ENCODE measurements at places on chromosomes 13 and 19.

DNA sequence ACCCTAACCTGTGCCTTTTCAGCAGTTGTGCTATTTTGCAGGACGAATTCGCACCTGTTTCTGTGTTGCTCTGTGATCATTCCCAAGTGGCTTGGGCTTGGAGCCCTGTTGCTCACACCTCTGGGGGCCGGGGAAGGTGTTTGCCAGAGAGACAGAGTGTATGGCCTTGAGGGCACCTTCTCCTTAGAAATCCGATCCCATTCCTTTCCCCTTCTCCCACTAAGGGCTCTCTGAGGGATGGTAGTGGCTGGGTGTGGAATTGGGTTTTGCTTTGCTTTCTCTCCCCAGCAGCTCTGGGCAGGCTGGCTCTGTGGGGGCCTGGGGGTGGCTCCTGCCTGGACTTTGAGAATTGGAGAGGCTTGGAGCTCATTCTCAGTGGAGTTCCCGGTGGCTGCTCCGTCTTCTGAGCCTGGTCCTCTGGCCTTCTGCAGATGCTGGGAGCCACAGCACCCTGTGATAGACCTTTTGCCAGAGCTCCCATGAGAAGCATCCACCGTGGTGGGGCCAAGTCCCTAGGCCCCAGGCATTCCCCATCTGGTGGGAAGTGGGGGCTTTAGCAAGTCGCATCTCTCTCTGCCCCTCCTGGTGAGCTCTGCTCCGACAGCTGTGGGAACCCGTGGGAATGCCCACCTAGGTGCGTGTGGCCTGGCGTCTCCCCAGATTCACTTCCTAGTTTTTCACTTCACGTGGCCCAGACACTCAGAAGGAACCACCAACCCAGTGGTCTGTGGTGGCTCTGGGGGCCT lies 26.1 kb downstream of the ATP11A start:
- no peak for DNase-seq

GRCh38 chr13:74064805-74065312 lies 69.3 kb downstream of the KLF12 start:
- no peak for DNase-seq

DNA sequence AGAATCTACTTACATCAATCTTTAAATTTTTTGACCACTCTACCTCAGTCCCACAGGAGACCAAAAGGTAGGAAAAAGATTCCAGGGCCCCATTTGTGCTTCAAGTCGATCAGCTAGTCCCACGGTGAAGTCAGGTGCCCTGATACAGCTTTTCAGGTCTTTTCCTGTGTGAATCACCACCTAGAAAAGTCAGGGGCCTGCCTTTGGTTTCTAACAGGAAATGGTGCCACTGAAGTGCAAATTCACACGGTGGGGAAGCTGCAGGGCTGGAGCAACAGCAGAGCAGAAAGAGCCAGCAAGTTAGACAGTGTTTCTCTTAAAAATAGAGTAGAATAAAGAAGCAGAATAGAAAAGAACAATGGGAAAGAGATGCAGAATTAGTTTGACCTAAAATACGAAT lies 107.5 kb downstream of the KLF12 start:
- peak; percentile 59 for DNase-seq

DNA sequence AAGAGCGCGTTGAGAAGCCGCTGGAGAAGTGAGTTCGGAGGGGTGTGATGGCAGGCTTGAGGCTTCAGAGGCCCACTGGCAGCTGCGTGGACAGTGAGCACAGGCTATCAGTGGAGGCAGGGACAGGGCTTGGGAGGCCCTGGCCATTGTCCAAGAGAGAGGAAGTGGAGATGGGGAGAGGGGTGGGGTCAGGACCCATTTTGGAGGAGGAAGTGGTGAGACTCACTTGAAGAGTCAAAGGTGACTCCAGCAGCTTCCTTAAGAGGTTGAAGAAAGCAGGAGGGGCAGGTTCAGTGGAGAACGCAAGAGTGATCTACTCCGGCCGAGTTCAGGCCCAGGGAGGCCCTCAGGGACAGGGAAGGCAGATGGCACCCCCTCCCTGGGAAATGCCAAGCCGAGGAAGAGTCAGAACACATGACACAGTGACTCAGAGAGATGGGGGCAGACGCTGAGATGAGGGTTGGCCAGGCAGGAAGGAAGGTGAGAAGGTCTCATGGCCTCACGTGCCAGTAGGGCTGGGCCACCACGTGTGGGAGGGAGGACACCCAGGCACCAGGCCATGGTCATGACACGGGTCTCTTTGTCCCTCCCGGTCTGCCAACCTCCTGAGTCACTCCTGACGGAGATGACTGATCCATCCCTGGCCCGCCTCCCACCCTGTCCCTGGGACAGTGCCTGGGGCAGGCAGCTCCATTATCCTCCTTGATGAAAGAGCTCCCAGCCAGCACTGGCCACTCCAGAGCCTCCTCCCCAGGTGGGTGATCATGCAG lies 10.1 kb upstream of the CD22 start:
- no peak for DNase-seq

DNA sequence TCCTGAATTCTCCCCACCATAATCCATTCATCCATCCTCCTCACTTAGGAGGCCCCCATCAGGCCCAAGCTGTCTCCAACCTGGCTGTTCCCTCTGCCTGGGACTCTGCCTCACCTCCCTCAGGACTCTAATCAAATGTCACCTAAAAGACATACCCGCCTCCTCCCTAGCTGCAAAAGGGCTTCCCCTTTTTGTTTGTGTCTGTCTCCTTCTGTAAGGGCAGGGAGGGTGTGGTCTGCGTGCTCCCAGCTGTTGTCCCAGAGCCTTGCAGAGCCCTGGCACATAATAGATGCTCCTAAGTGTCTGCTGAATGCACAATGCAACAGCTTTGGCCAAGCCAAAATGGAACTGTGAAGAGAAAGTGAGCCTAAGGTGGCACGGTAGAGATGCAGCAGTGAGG lies 4.4 kb downstream of the TRIR start:
- DNase-seq: no peak

DNA sequence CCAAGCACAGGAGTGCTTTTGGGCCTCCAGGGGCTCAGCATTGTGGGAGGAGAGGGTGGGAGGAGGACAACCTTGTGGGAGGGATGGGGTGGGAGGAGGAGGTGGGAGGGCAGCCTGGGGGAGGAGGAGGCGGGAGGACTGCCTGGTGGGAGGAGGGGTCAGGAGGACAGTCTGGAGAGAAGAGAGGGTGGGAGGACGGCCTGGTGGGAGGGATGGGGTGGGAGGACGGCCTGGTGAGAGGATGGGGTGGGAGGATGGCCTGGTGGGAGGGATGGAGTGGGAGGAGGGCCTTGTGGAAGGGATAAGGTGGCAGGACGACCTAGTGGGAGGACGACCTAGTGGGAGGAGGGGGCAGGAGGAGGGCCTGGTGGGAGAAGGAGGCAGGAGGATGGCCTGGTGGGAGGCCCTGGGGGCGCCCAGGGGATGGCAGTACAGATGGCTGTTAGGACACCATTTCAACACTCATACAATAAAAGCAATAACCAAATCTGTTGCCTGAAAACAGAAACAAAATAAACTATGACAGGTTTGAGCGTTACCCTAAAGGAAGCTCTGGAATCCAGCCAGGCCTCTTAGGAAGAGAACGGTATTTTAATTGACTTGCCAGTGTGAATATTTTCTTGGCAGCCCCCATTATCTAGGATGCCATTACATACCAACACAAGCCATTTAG lies 63.7 kb downstream of the CRYL1 start:
- DNase-seq: no peak

Measured in T follicular helper cell (primary cell).